ENCODE measurements at places on chromosomes 2 and 18.

DNA sequence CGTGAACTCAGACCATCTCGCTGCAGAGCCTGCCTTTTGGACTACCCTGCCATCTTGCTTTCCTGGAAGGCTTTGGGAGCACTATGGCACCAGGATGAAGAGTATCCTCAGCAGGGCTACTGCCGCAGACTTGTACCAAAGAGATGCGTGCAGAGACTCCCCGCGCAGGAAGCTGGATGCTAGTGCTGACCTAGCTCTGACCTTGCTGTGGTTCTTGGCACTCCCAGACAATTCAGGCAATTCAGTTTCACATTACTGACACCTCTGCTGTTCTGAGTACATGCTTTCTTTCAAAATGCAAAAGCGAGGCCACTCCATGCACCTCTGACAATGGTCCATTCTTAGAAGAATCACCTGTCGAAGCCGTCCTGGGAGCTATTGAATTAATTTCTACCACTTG, 251.5 kb upstream of the MEX3C start:
- no peak for DNase-seq

DNA sequence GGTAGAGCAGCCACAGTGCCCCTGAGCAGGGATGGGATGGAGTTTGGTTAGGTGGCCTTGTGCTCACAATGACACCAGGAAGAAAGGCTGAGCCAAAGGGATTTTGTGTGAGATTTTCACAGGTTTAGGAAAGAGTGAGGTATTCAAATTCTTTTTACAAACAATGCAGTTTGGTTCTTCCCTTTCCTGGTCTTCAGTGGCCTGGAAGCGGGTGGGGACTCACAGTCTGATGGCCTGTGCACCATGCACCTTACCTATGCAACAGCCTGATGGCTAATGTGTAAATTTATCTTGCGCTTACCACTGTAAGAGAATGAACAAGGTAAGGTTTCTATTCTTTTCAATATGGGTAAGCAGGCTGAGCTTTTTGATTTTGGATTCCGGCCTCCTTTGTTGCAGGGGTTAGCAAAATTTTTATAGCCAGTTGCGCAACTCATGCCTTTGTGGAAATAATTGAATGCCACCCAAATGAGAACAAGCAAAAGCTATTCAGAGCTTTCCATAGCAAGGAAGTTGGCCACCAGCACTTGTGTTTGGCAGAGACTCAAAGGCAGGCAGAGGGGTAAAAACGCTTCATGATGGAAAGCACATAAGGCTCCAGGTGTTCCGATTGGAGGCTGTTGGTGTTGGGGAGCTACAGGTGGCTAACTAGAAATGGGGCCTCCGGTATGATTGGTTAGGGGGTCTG, 23.8 kb upstream of the IL1R2 start:
- no peak for DNase-seq

DNA sequence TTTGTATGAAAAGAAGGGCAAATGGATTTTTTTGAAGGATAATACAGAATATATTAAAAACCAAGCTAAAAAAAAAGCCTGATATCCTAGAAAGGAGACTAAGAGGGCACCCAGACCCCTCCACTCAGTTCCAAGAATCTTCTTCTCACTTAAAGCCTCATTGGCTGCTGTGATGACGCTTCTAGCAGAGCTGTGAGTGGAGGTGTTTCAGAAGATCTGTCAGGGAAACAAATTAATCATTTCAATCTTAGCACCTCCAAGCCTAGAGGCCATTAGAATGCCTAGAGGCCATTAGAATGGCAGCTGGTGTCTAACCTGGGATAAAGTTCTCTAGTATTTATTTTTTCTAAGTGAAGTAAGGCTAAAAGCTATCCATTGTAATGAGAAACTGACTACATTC, 164.2 kb upstream of the TMEM200C start:
- DNase-seq: no peak

DNA sequence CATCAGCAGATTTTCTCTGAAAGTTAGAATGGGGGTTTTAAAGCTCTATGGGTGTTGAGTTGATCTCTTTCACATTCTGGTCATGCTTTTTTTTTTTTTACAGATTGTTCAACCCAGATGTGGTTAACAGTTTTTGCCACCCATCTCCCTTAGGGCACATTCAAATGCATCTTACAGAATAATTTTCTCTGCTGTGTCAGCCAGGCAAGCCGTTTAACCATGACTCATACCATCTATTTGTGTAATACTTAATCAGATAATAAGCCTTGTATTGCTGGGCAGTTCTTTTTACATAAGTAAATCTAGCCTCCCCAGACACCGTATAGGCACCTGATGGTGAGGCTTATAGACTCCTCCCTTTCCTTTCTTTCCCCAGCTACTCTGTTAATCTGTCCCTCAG, 62.0 kb downstream of the TGIF1 start:
- DNase-seq: no peak

GRCh38 chr18:8987241-8987640, 115.3 kb upstream of the NDUFV2 start:
- no peak for DNase-seq

DNA sequence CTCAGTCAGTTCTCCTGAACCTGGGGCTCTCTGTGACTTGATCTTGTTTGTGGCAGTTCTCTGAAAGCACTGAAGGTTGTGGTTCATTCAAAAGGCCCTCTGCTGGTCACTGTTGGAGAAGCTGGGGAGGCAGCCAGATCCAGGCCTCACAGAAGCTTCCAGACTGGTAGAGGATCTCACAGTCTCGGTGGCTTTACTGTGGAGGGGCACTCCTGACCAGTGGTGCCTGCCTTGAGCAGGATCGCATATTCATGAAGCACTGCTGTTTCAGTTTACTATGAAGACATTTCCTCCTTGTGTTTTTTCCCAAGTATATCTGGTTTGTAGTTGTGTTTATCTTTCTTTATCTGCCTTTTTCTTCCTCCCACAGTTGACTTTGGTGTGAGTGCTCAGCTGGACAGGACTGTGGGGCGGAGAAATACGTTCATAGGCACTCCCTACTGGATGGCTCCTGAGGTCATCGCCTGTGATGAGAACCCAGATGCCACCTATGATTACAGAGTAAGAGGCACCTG, 133.9 kb downstream of the MAP4K4 start:
- DNase-seq: peak; percentile 74

DNA sequence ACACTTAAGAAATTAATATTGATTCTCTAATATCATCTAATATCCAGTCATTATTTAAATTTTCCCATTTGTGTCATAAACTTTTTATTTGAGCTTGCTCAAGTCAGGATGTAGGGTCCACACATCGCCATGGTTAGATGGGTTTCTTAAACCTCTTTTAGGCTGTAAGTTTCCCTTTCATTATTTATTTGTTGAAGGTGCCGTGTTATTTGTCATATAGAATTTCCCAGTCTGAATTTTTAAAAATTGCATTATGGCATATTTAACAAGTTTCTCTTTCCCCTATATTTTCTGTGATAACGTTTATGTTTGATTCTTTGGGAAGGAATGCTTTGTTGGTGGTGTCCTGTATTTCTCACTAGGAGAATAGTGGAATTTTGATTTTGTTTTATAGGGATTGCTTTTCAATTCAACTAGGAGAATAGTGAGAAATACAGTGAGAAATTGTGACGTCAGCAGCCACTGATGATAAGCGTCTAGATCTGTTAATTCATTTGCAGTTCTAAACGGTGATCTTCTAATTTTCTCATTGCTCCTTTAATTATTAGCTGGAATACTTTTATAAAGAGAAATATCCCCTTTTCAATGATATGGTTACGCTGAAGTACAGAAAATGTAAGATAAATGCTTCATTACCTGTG, 44.6 kb upstream of the AAK1 start:
- no peak for DNase-seq

DNA sequence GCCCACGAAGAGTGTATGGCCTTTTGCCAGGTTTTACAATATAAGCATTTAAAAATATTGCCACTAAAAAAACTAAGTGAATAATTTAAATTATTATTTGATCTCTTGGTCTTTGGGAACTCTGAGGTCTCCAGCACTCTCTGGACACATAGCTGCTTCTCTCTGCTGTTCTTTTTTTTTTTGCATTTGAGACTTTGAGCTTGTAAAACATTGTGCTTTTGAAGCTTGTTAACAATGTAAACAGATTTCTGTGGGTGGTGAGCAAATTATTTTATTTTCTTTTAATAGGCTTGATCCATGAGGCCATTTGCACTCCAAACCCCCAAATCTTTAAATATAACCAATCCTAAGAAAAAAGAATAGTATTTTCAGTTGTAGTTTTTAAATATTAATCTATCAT, 42.0 kb downstream of the DCAF17 start:
- no peak for DNase-seq

DNA sequence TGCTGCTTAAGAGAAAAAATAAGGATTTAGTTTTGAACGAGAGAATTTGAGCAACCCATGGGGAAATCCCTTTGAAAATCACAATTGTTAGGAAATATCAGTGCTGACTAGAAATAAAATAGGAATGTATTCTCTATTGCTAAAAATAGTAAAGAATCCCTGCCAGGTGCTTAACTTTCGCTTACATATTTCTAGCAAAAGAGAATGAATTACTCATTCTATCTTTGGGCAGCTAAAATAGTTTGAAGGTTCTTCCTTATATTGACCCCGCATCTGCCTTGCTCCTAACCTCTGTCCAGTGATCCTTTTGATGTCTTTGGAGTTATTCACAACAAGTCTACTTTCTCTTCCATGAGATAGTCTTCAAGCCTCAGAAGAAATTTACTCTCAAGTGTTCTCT, 103.8 kb downstream of the PLCL1 start:
- DNase-seq: no peak

DNA sequence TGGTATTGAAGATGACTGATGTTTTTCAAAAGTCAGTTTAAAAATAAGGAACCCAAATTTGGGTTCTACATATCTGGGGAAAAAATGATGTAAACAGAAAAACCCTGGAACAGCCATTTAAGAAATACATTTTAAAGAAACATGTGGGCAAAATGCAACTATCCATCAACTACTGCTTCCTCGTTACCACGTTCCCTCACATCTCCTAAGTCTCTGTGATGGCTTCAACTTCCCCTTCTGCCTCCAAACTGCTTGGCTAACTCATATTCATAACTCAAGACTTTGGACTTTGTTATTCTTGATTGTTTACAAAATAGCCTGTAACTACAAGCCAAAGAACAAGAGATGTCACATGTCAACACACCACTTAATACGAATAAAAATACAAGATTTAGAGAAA, 116.3 kb downstream of the DYM start:
- no peak for DNase-seq

GRCh38 chr18:3015204-3015592, 2.3 kb upstream of the LPIN2 start:
- DNase-seq: no peak

DNA sequence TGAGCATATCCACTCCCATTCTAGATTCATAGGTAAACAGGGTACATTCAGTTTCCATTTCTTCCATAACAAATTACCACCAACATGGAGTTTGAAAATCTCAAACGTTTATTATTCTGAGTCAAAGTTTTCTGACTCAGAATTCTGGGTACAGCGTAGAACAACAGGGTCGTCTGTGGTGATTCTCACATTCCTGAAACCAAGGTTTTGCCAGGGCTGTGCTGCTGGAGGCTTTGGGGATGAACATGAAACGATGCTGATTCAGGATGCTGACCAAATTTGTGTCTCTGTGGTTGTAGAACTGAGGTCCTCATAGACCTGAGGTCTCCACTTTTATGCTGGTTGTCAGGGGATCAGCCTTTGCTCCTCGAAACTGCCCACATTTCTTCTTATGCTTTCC, 255.7 kb downstream of the DSEL start:
- DNase-seq: no peak

- DNase-seq: no peak
These were observed 95.0 kb downstream of the TMEM163 start for GRCh38 chr2:134623796-134624195.

DNA sequence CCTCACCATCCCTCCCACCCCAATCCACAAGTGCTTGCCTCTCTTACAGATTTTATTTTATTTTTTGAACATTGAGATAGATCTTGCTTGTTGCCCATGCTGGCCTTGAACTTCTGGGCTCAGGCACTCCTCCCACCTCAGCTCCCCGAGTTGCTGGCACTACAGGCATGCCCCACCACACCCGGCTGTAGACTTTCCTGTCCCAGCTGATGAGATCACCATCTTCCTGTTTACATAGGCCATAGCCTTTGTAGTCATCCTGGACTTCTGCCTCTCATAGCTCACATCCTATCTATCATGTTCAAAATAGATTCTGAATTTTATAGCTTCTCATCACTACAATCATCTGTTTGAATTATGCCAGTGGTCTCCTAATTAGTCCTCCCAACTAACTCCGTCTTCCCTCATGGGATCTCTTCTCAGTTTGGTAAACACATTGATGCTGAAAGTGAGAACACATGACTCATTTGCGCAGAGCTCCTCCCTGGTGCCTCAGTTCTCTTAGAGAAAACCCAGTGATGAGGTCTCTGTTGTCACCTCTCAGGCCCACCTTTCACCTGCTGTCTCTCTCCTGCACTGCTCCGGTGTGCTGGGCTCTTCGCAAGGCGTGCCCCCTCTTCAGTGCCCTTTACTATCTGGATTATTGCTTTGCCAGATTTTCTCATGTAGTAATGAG, 243.0 kb downstream of the ZNF407 start:
- no peak for DNase-seq

DNA sequence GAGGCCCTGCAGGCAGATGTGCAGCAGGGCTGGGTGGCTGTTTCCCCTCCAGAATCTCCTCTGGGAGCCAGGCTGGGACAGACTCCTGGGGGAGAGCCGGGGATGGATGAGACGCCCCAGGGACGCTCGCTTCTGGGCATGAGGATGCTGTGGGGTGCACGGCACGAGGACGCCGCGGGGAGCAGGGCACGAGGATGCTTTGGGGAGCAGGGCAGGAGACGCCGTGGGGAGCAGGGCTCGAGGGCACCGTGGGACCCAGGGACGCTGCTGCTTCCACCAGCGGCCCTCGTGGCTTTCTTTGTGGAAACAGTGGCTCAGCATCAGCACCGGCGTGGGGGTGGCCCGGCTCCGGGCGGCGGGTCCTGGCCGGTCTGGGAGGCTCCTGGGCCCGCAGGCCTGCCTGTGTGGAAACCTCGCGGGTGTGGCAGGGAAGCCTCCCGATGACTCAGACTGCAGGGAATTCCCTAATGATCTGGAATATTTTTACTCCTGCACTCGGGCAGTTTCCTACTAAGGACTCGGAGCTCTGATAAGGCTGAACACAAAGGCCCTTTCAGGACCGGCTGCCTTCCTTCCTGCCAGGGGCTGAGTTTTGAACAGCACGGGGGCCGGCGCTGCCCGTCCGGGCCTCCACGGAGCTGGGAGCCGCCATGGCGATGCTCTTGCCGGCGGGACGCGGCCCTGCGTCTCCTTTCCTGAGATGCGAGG, 62.6 kb downstream of the NFATC1 start:
- peak; percentile 83 for DNase-seq

DNA sequence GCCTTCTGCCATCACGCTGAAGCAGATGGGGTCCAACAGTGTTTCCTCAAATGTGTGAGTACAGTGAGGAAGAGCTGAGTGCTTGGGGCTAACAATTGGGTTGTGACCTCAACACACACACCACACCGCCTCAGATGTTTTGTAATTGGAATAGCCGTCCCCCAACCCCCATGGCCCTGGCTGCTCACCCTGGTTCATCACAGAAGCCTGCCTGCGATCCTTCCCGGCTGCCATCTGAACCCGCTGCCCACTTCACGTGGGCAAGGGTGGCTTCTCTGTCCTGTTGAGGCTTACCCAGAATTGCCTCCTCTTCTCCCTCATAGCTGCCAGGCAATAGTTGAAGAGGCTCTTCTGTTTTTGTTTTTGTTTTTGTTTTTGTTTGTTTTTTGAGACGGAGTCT, 44.1 kb downstream of the TGOLN2 start:
- no peak for DNase-seq

- DNase-seq: peak; percentile 41
These were observed 249.4 kb upstream of the KLHL29 start for GRCh38 chr2:23135481-23136100.
